AG08396 (cell line): ENCODE measurements at places on chromosomes 7 and 10.
A peak's percentile ranks its signal among the peaks of the same experiment; 100 is the strongest.

DNA sequence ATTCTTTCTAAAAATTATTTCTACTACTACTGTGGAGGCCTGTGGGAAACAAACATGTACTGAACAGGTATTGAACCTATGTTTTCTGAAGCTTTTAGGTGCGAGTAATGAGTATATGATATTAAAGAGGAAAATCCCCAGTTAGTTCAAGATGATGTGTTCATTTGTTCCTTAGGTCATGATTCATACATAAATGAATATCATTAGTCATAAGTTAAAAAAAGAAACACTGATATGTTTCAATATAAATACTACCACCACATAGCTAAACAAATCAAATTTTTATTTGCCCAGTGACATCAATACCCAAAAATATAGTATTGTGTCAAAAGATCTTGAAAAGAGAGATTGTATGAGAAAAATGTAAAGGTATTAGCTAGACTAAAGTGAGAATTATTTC is 210.7 kb upstream of the GNAI1 start:
- peak; percentile 32 for DNase-seq

DNA sequence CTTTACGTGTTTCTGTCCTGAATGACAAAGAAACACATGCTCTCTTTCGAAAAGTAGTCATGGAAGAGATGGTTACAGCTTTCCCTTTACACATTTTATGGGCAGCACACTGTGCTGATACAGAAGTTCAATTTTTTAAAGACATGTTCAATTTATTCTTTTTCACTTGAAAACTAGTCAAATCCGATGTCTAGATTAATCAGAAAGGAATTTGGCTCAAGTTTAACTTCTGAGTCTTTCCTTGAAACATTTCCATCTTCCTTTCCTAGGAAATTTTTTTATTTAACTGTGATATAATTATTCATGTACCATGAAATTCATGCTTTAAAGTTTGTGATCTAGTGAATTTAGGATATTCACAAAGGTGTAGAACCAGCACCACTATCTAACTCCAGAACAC is 360.1 kb downstream of the TNS3 start:
- no peak for DNase-seq

- peak; percentile 64 for DNase-seq
Measured at GRCh38 chr7:151125846-151126481, 39.7 kb downstream of the AGAP3 start.

GRCh38 chr7:90412458-90413184 is 9.4 kb downstream of the CLDN12 start:
- no peak for DNase-seq

DNA sequence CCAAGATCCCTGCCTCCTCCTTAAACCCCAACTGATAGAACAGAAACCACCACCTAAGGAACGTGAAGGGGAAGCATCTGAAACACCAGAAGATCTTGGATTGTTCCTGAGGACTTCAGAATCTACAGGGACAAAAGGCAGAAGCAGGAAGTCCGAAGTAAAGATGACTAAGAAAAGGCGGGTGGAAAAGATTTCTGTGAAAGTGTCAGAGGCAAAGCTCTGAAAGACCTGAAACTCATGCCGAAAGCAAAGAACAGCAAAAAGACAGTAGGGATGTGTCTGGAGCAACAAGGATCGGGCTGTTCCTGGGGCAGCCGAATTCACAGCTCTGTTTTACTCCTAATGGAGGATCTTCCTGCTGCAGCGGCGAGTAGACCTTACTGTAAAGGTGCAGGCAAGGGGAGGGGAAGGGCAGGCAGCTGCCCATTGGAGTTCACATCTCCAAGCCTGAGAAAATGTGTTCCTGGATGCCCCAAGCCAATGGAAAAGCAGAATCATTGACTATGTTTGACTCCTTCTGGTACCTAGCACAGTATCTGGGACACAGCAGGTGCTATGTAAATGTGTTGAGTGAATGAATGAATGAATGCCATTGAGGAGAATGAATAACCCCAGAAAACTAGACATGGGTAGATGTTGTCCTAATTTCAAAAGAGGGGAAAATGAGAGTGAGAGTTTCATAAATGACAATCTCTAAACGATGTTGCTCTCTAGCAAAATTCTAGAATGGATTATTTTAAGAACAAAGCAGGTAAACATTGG is 40.4 kb downstream of the PDIA4 start:
- peak; percentile 25 for DNase-seq

GRCh38 chr7:18753972-18754610 is 258.5 kb downstream of the HDAC9 start:
- DNase-seq: peak; percentile 33

DNA sequence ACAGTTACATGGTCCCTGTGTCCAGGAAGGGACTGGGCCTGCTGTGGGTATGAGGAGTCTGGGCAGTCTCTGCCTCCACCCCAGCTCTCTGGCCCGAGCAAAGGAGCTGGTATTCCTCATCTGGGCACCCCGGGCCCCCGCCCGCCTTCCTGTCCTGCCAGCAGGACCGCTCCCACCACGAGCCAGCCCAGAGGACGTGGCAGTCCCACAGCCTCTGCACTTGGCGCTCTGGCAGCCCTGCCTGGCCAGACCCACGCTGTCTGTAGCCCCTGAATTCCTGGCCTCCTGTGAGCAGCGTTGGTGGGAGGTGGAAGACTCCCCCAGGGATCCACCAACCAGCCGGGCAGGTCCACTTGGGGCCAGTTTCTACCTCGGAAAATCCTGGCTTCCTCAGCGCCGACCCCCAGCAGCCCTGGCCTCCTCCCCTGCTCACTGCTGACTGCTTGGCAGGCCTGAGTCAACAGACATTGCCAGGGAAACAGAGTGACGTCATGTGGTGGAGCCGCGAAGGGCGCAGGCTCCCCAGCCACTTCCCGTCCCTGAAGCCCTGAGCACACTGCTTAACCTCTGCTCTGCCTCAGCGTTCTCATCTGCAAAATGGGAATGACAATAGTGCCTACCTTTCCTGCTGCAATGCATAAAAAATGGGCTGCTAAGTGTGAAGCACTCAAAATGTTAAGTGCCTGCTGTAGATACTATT is 21.6 kb upstream of the LIMK1 start:
- peak; percentile 95 for DNase-seq

GRCh38 chr10:113527211-113527906 is 25.5 kb upstream of the HABP2 start:
- DNase-seq: no peak

- peak; percentile 84 for DNase-seq
Measured at GRCh38 chr10:94358480-94358879, 4.3 kb downstream of the NOC3L start.

GRCh38 chr10:91251430-91252056 is 31.1 kb downstream of the PCGF5 start:
- DNase-seq: peak; percentile 45

DNA sequence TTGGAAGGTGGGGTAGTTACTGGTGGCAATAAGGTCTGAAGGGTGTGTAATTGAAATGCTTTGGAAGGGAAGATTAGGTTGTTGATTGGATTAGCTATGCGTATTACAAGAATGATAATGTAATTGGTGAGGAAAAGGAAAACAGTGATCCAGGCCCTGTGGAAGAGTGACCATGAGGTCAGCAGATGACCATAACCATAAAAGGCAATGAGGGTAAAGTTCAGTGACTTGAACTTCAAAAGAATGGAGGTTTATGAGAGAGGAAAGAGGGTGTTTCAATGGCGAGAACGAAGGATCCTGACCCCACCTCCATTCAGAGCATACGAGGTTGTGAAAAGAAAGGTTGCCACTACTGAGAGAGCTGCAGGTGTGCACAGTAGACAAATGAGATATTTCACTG is 439.7 kb downstream of the CCSER2 start:
- DNase-seq: no peak

GRCh38 chr7:45216181-45216580 is 58.6 kb downstream of the RAMP3 start:
- no peak for DNase-seq

GRCh38 chr7:23120106-23120505 is 14.5 kb downstream of the KLHL7 start:
- no peak for DNase-seq

DNA sequence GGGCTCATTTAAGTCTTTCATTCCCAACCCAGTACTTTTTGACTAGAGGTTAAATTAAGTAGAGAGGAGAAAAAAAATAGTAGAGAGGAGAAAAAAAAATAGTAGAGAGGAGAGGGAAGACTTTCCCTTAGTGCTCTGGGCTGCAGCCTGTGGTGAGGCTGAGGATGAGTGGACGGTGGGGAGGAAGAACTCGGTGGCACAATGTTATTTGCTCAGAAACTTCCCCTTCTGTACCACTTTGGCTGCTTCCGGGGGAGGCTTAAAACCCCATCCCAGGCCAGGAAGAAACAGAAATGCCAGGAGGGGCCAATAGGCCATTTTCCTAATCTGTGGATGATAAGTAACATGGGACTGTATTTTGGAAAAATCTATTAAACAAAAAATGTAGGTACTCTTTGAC is 14.6 kb upstream of the MLXIPL start:
- no peak for DNase-seq

- no peak for DNase-seq
Measured at GRCh38 chr10:119503821-119504220, 38.7 kb downstream of the RGS10 start.

DNA sequence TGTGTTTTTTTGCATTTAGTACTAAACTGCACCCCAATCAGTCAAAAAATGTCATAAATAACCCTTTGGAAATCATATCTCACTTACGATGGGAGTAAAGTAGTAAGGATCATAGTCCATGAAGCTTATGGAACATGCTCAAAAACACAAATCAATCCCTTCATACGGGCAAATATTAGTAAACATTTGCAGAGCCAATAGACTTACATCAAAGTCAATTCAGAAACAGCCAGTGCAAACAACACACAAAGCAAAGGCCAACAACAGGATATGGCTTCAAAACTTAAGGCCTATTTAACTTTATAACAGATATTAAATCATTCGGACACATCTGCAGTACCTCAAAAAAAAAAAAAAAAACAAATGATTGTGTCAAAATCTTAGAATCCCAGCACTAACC is 32.1 kb downstream of the SGCE start:
- no peak for DNase-seq

- no peak for DNase-seq
Measured at GRCh38 chr7:36287371-36288241, 102.1 kb upstream of the ANLN start.

- no peak for DNase-seq
Measured at GRCh38 chr10:17031637-17032635, 97.7 kb downstream of the CUBN start.

- peak; percentile 58 for DNase-seq
Measured at GRCh38 chr10:30583778-30584415, 45.7 kb downstream of the LYZL2 start.
